ENCODE measurements at places on chromosomes 6 and 20.
A peak's percentile ranks its signal among the peaks of the same experiment; 100 is the strongest.

- DNase-seq, result no peak
Observed at GRCh38 chr6:40307712-40308111, 279.5 kb downstream of the LRFN2 start.

GRCh38 chr20:62339647-62340062 lies 27.5 kb downstream of the LAMA5 start:
- DNase-seq, result no peak

DNA sequence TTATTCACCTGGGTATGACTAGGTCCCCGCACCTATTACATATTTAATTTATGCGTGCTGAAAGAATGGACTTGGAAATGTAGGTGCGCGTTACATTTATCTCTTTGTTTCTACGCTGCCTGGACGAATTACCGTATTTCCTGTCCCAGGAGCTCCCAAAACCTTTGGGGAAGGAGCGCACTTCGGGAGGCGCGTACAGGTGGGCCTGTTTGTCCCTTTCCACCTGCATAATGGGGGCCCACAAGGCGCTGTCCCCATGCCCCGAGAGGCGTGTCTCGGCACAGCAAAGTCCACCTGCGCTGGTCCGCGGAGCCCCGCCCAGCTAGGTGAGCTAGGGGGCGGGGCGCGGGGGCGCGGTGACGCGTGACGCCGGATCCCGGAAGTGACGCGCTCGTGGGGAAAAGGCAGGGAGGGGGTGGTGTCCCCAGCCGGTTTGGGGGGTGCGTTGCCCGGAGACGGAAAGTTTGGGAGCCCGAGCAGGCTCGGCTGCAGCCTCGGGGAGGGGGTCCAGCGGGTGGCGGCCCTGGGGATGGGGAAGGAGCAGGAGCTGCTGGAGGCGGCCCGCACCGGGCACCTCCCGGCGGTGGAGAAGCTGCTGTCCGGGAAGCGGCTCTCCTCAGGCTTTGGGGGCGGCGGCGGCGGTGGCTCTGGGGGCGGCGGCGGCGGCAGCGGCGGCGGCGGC lies at the start of gene ANKS1A:
ANKS1A (plus strand) TSS at position 382 of the 682 bp plus-strand sequence; CDS start at position 530, 148 bp downstream.
- DNase-seq, result peak; percentile 91

DNA sequence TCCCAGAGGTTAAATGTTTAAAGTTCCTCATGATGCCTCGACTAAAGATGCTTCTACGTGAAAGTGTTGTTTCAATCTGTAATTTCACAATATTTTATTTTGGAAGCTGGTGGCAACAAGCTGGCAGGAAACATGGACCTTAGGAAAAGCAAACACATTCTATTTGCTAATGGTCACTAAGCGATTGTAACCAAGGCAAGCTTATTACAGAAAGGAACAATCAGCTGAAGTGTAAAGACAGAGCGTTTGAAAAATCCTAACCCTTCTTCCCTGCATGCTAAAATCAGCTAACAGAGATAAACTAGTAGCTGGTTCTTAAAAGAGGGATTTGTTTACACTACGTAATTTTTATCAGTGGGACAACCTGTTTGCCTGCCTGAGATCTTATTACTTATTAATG lies 50.0 kb downstream of the IL20RA start:
- no peak for DNase-seq

GRCh38 chr6:34644716-34645115 lies 51.9 kb downstream of the ILRUN start:
- DNase-seq, result no peak

- DNase-seq, result peak; percentile 26
Observed at GRCh38 chr6:36985417-36985807, 584 bp downstream of the MTCH1 start.

GRCh38 chr6:24864343-24864742 lies 65.6 kb upstream of the ARMH2 start:
- no peak for DNase-seq

GRCh38 chr6:79640146-79641111 lies 9.3 kb downstream of the SH3BGRL2 start:
- peak; percentile 33 for DNase-seq

GRCh38 chr6:117810269-117810668 lies 96.8 kb upstream of the SLC35F1 start:
- no peak for DNase-seq

GRCh38 chr6:110529355-110529754 lies 52.9 kb upstream of the SLC22A16 start:
- peak; percentile 70 for DNase-seq

GRCh38 chr6:139519571-139520031 lies 145.2 kb upstream of the CITED2 start:
- peak; percentile 25 for DNase-seq

- DNase-seq, result no peak
Observed at GRCh38 chr20:61640131-61640870, 388.2 kb downstream of the CDH4 start.

DNA sequence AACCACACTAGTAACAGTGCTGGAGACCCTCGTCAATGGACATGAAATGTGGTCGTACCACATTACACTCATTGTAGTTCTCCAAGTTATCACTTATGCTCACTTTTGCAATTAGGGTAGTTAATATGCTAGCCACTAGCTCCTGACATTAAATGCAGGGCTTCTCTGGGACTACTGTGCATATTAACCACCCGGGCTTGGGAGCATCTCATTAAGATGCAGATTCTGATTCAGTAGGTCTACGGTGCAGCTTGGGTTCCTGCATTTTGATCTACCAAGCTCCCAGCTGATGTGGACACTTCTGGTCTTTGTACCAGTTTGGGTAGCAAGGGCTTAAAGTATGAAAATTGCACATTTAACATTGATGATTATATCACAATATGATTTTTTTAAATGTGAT lies 98.0 kb downstream of the ZFP64 start:
- no peak for DNase-seq

GRCh38 chr6:120875900-120876299 lies 458.4 kb downstream of the TBC1D32 start:
- no peak for DNase-seq

- no peak for DNase-seq
Observed at GRCh38 chr6:165568326-165568725, 94.7 kb downstream of the PDE10A start.

GRCh38 chr20:18543216-18543615 lies 24.0 kb upstream of the SMIM26 start:
- DNase-seq, result no peak

- peak; percentile 82 for DNase-seq
Observed at GRCh38 chr6:7389162-7389450, 436 bp downstream of the CAGE1 start.

DNA sequence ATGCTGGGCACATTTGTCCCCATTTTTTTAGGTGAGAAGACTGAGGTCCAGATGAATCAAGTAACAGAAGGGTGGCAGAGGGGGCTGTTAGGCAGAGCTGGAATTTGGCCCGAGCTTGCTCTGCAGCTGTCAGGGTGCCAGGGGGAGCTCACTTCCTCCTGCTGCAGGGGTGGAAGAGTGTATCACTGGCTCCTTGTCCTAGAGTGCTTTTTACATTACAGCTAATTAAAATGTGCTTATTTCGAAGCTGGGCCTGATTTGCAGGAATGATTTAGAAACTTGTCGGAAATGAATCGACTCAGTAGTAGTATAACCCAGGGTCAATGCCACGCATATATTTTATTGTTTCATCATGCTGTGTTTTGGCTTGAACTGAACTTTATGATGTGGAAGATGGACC lies 11.1 kb downstream of the TOX2 start:
- no peak for DNase-seq

- no peak for DNase-seq
Observed at GRCh38 chr20:24937579-24937978, 11.5 kb upstream of the CST7 start.

GRCh38 chr6:19279273-19279684 lies 557.9 kb upstream of the ID4 start:
- no peak for DNase-seq

GRCh38 chr6:8736156-8736895 lies 301.0 kb upstream of the SLC35B3 start:
- no peak for DNase-seq

- DNase-seq, result no peak
Observed at GRCh38 chr6:167936051-167936450, 61.4 kb upstream of the KIF25 start.

- DNase-seq, result no peak
Observed at GRCh38 chr20:49313283-49313682, 35.4 kb upstream of the ZNFX1 start.

GRCh38 chr6:143536461-143536865 lies 24.9 kb upstream of the FUCA2 start:
- DNase-seq, result peak; percentile 71

GRCh38 chr6:142692942-142693341 lies 252.0 kb downstream of the HIVEP2 start:
- peak; percentile 72 for DNase-seq

DNA sequence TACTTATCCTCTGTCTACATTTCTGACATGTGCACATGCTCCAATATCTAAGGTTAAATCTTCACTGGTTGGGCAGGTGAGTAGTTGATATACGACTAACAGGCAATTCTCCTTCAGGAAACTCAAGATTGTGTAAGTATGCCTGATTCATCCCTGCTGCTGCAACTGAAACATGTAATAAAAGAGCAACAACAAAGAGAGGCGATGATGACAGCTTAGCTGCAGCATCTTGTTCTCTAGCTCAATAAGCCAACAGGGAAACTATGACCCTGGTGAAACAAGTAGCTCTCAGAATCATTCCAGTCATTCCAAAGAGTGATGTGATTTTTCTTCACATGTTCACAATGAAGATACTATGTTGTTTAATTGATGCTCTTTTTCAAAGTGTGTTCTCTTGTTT lies 74.4 kb downstream of the ELOVL4 start:
- no peak for DNase-seq

DNA sequence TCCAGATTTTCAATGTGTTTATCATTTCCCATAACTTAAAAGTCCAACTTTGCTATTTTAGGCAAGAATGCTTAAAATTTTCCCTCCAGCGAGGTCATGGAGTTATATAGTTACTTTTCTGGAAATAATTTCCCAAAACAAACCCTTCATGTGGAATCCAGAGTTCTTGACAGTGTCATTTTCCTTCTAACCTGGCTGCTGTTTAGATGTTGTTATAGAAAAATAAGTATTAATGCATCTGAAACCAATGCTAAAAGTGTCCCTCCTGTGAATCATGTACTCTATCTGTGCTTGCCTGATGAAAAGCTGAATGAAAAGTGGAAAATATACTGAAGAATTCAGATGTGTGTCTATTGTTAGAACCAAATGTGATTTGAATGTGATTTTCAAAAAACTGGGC lies 245.3 kb upstream of the HSF2 start:
- no peak for DNase-seq

DNA sequence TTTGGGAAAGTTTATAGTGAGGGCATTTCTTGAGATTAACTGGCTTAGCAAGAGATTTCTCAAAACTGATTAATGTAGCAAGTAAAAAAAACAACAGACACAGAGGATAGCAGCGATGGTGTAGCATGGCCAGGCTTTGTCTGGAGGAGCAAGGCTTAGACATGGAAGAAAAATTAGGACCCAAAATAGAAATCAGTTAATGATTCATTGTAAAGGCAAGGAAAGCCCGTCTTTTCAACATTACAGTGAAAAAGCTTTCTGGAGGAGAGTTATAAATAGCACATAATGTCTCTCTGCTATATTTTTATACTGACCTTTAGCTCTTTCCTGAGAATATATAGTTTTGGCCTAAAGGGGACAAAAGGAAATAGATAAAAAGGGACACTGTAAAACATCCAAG lies 45.1 kb downstream of the FNDC1 start:
- no peak for DNase-seq

GRCh38 chr6:108648191-108648590 lies 87.5 kb downstream of the FOXO3 start:
- DNase-seq, result no peak

DNA sequence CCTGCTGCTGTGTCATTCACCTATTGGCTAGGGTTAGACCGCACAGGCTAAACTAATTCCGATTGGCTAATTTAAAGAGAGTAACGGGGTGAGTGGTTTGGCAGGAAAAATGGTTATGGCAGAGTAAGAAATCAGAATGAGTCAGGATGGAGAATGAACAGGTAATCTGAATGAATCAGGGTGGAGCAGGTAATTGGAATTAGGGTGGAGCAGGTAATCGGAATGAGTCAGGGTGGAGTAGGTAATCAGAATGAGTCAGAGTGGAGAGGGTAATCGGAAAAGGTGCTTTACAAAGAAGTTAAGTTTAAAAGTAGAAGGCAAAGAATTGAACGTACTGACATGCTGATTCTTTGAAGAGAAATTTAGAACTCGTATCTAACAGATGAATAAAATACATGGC lies 11.7 kb downstream of the SLC35A1 start:
- DNase-seq, result no peak

- DNase-seq, result no peak
Observed at GRCh38 chr6:19836799-19837510, at the start of gene ID4. Gene ID4, plus strand, starts transcription at chr6:19837370. Its CDS starts 385 bp downstream, at chr6:19837755.

- peak; percentile 88 for DNase-seq
Observed at GRCh38 chr6:89144354-89144906, 1.4 kb upstream of the PM20D2 start.

GRCh38 chr6:140001821-140002341 lies 627.4 kb upstream of the CITED2 start:
- no peak for DNase-seq

DNA sequence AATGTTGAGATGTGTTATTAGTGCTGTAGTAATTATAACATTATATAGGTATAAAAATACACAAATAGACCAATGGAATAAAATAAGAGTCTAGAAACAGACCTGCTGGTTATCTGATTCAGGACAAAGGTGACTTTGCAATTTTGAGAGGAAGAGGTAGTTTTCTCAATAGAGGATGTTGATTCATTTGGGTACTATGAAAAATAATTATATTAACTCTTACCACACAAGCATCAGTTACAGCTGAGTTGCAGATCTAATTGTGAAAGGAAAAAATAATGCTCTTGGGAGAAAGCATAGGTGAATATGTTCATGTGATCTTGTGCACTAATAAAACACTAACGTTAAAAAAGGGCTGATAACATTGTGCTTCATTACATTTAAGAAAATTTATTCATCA lies 103.0 kb downstream of the BCKDHB start:
- peak; percentile 20 for DNase-seq

GRCh38 chr6:37242429-37243052 lies 15.0 kb upstream of the TBC1D22B start:
- no peak for DNase-seq

GRCh38 chr6:67887419-67887746 lies 747.7 kb upstream of the ADGRB3 start:
- DNase-seq, result no peak

- DNase-seq, result no peak
Observed at GRCh38 chr6:18326001-18326400, 61.1 kb upstream of the RNF144B start.

GRCh38 chr20:49330701-49331615 lies 53.1 kb upstream of the ZNFX1 start:
- DNase-seq, result no peak

- DNase-seq, result no peak
Observed at GRCh38 chr6:3398165-3398562, 58.7 kb downstream of the SLC22A23 start.

- no peak for DNase-seq
Observed at GRCh38 chr6:10999994-11000393, 44.1 kb downstream of the ELOVL2 start.

- no peak for DNase-seq
Observed at GRCh38 chr6:34547701-34548644, 8.2 kb downstream of the SPDEF start.

DNA sequence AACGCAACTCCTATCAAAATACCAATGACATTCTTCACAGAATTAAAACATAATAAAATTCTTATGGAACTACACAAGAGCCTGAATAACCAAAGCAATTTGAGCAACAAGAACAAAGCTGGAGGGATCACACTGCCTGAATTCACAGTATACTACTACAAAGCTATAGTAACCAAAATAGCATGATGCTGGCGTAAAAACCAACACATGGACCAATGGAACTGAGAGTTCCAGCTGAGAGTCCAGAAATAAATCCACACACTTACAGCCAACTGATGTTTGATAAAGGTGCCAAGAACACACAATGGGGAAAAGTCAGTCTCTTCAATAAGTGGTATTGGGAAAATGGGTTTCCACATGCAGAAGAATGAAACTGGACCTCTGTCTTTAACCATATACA lies 6.9 kb downstream of the MLIP start:
- no peak for DNase-seq
